ENCODE measurements at places on chromosomes 4 and X.

- DNase-seq, result no peak
Measured at GRCh38 chr4:85512446-85513205, 37.7 kb downstream of the ARHGAP24 start.

DNA sequence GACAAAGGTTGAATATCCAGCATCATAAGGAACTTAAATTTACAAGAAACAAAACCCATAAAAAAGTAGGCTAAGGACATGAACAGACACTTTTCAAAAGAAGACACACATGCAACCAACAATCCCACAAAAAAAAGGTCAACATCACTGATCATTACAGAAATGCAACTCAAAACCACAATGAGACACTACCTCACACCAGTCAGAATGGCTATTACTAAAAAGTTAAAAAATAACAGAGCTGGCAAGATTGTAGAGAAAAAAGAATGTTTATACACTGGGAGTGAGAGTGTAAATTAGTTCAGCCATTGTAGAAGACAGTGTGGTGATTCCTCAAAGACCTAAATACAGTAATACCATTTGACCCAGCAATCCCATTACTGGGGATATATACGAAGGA is 474.7 kb downstream of the TRIML1 start:
- no peak for DNase-seq

DNA sequence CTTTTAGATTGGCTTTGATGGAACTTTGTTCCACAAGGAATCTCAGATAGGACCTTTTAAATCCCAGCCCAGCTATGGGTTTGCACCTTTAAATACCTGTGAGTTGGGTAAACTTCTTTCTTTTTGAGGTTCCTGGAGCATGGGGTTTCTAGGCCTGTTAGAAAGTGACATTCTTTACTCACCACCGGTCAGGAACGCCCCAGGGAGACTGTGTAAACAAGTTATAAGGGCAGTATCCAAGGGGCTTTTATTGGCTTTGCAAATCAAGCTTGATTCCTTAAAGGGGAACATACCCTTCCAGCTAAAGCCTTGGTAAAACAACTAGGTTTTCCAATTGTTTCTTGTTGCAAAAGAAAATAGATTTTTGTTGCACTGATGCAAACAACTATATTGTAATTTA is 93.4 kb downstream of the TENT5D start:
- no peak for DNase-seq

- DNase-seq, result no peak
Measured at GRCh38 chrX:49845701-49846403, 16.7 kb downstream of the PAGE4 start.

DNA sequence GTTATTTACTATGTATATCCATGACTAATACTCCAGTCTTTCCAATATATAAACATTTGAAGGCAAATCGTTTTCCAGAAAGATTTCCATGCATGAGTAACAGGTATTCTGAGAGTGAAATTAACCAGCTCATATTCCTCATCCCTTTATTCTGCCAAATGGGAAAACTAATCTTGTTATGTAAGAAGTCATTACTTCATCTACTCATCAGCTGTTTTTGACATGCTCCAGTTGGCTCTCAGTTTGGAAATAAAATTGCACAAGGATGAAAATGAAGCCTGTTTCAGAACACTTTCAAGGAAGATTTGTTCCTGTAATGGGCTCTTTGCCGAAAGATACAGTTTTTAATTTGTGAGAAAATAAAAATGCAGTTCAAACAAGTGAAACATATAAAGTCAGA is 121.9 kb downstream of the KCTD8 start:
- no peak for DNase-seq

- DNase-seq, result no peak
Measured at GRCh38 chr4:83238393-83239248, 46.0 kb downstream of the COQ2 start.

- no peak for DNase-seq
Measured at GRCh38 chr4:4254666-4255065, 6.6 kb upstream of the TMEM128 start.

DNA sequence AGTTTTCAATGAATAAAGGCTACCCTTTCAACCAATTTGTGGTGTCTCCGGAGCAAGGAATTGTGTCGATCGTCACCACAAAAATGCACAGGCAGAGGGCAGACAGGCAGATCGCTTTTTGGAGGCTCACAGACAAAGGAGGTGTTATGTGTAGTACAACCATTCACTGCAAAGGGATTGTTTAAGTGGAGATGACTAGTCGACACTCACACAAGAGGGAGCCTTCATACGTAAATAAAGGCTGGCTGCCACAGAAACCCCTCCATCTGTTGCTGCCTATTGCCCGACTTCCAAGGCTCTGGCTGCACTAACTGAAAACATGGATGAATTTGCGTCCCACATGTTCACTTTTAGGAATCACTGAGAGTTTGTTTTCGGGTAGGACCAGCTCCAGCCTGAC is 281.1 kb downstream of the NKX6-1 start:
- no peak for DNase-seq

GRCh38 chr4:54014666-54015160 is 49.7 kb downstream of the CHIC2 start:
- DNase-seq, result no peak

GRCh38 chr4:169254546-169254983 is 16.2 kb downstream of the SH3RF1 start:
- no peak for DNase-seq

- DNase-seq, result no peak
Measured at GRCh38 chr4:99886146-99886545, 8.1 kb downstream of the LAMTOR3 start.

GRCh38 chr4:7679406-7680040 is 244.8 kb upstream of the PSAPL1 start:
- peak; percentile 11 for DNase-seq

GRCh38 chrX:105526431-105526830 is 295.9 kb upstream of the NRK start:
- no peak for DNase-seq

- no peak for DNase-seq
Measured at GRCh38 chrX:65536291-65536690, 1.7 kb upstream of the LAS1L start.

DNA sequence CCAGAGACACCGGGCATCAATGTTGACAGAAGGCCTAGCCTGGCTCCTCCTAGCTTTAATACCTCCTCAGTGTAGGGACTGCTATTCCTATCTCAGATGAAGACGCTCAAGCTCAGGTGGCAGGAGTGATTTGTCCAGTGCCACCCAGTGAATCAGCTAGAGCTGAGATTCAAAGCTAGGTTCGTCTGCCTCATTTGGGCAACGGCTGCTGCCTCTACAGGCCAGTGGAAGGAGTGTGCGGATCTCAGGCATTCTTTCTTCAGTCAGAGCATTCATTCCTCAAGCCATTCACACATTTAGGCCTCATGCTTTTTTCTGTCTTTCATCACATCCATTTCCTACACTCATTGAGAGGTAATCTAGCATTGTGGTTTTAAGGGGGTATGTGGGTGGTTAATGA is 7.3 kb downstream of the TSR2 start:
- DNase-seq, result no peak

DNA sequence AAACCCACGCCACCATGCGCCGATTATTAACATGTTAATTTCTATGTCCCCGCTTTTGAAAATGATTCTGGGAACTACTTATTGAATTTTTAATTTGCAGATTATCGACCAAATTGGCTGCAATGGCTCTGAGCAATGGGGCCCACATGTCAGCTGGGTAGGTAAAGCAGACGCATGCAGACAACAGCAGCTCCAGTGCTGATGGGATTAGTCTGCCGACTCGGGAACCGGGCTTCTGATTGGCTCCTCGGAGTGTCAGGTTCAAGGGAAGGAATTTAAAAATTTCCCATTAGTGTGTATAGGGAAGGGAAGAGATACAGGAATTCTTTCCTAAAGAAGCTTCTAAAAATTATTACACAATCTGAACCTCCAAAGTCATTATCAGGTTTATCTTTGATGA is 77.4 kb upstream of the PPARGC1A start:
- DNase-seq, result no peak

All from glutamatergic neuron (in vitro differentiated cells).